NCI-H510A (cell line): ENCODE measurements at places on chromosomes 3 and 15.
A peak's percentile ranks its signal among the peaks of the same experiment; 100 is the strongest.

DNA sequence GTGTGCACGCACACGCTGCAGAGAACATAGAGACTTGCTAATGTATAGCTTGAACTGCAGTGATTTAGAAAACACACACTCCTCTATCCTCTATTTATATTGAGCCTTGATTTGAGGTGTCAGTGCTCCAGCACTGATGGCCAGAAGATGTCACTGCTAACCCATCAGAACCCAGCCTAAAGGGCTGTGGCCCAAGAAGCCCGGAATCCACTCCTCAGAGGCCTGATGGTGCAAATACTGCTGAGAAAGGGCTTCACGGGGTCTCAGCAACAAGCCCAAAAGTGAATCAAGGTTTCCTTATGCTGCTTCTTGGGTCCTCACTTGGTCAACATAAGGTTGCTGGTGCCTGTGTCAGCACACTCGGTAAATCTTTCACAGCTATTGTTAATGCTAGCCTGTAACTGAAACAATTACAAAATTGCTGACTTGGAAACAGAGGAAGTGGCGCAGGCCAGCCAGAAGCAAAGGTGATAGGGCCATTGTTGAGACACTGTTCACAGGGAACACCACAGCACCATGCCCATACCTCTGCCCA lies 60.3 kb downstream of the HEG1 start:
- peak; percentile 1 for DNase-seq

- DNase-seq, result no peak
Measured at GRCh38 chr3:13197281-13197680, 124.1 kb upstream of the IQSEC1 start.

DNA sequence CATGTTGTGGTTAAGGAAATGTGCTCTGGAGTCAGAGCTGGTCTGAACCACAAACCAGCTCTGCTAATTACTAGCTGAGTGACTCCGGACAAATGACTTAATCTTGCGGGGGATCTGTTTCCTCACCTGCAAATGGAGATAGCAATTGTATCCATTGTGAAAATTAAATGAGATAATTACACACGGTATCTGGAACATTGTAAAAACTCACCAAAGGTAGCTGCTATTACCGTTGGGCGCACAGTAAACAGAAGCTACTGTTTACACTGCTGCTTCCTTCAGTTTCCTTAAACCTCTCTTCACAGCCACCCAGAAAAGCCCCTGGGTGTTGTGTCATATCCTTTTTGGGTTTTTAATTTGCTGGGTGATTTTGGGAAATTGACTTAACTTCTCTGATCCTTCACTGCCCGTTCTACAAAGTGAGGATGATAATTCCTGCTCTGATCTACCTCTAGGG lies 107.8 kb downstream of the MEGF11 start:
- no peak for DNase-seq

GRCh38 chr3:196896229-196896628 lies 28.5 kb downstream of the SENP5 start:
- no peak for DNase-seq

DNA sequence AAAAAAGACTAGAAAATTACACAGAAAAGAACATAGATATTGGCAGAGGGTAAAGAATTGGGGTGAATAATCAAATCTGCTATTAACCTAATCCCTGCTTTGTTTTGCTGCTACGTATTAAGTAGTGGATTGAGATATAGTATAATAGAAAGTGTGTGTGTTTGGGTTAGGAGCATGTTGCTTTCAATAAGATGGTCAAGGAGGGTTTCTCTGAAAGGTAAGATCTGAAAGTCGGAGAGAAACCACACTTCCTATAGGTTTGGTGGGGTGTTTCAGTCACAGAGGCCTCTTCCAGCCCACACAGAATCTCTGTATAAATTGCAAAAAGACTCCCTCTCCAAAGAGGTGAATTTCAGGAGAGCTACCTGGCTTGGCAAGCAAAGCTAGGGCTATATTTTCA lies 345.7 kb upstream of the SATB1 start:
- no peak for DNase-seq

GRCh38 chr3:42612217-42612616 lies 11.7 kb downstream of the NKTR start:
- no peak for DNase-seq

DNA sequence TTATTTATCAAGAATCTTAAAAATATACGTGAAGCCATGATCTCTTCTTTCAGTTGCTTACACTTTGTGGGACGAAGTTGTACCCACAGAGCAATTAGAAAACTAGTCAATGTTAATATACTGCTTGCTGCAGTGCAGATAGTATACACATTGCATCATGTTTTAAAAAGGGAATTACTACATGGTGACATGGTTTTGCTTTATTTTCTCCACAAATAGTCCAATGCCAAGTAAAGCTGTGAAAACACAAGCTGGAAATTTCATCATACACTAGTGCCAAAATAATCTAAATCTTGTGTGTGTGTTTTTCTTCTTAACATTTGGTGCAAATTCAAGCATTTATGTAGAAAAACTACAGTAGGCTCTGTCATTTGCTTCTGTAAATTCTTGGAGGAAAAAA lies 233.0 kb downstream of the EPHA3 start:
- DNase-seq, result no peak

DNA sequence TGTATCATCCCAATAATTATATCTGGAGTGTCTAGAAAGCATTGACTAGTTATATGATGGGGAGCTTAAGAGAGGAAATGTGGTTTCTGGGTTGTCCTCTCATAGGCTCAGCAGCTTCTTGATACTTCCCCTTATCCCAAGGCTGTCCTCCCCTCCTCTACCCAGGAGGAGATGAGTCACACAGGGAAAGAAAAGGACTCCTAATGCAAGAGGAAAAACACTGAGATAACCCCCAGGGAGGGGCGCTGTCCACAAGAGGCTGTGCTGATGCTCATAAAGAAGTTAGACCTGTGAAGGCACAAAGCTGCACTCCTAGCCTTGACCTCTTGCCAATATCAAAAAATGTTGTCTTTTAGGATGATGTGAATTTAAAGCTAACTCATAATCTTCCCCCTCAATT lies 28.8 kb upstream of the GYG1 start:
- DNase-seq, result no peak

GRCh38 chr3:154122912-154123559 lies 1.8 kb downstream of the ARHGEF26 start:
- no peak for DNase-seq

DNA sequence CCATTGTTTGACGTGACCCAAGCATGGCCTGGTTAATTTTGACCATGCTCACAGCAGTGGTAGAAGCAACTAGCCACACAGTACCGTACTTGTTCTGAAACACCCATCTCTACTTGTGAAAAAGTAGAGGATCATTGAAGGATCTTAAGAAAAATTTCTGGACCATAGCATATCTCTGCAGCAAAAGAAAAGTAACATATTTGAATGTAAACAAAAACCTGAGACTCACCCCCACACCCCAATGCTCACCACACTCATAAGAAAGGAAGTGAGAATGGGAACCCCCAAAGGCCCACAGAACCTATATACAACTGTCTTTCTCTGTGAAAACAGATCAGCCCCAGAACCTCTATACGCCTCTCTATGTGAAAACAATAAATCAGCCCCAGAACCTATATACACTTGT lies 33.8 kb upstream of the TFRC start:
- DNase-seq, result no peak

- DNase-seq, result no peak
Measured at GRCh38 chr3:38988955-38989354, 62.8 kb downstream of the SCN11A start.

GRCh38 chr3:129633751-129634481 lies 27.4 kb upstream of the PLXND1 start:
- DNase-seq, result peak; percentile 16

DNA sequence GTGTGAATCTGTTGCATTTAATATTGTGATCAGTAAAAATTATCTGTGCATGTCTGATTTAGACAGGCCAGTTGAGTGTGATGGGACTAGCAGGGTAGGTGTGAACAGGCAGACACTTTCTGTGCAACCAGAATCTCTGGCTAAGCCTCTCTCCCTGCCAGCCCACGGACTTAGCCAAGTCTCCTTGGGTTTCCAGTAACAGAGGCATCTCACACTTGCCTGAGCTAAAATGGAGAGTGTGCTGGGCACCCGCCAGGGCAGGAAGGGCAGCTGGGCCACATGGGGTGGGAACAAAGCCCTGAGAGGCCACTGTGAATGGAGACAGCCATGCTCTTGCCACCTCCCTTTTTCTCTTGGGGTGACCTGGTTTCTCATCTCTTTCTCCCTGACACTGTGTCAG lies 12.5 kb upstream of the RPS27L start:
- no peak for DNase-seq

DNA sequence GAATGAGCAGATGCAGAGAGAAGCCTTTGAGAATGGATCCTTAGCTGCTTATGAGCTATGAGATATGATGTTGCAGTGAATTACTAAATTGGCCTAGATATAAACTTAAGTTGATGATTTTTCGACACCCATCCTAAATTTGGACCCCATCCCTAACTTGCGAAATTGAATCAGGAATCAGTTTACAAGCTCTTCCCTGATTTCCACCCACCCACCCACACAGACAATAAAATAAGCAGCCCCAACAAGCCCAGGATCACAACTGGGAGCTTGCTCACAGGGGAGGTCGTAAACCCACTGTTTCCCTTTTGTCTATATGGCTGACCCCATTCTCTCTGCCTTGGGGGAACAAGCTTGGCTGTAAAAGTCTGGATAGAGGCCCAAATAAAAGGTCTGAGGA lies 57.3 kb downstream of the GREM1 start:
- no peak for DNase-seq

DNA sequence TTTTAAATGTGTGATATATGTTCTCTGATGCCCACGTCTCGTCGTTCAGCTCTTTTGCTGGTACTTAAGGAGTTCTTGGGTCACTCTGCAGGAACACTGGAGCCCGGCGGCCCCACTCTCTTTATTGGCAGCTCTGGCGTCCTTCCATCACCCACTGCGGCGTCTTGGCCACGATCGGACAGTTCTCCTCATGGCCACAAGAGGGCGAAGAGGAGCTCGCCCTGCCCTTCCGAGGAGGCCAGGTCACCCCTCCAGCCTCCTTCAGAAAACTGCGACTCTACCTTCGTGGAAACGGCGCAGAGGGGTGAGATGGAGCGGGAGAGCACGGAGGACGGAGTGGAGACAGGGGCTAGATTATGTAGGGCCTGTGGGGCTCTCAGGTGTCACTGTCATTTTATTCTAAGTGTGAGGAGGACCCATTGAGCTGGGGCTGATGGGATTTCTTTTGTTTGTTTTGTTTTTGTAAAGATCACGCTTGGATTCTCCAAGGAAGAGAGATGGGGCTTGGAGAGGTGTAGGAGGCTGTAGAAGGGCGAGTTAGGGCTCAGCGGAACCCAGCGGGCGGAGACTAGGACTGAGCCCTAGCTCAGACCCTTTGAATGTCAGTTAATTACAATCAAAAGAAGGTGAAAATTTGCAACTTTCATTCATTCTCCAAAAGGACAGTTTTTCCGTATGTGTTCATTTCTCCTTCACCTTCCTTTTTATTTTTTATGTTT lies 28.0 kb upstream of the GABRA5 start:
- no peak for DNase-seq

DNA sequence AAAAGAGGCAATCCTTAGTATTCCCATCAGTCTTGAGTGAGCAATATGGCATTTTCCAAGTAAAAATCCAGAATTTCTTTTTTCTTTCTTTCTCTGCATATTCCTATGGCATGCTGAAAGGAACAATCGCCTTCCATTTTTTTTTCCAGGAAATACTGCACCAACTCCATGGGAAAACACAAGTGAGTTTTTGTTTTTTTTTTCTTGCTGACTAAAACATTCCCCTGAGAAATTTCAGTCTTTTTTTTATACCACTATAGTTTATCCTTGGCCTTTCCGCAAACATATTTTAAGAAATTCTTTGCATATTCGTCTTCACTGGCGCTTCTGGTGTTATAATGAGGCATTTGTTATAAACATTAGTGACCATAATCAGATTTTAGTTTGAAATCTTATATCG lies 429.6 kb upstream of the MDFIC2 start:
- no peak for DNase-seq

DNA sequence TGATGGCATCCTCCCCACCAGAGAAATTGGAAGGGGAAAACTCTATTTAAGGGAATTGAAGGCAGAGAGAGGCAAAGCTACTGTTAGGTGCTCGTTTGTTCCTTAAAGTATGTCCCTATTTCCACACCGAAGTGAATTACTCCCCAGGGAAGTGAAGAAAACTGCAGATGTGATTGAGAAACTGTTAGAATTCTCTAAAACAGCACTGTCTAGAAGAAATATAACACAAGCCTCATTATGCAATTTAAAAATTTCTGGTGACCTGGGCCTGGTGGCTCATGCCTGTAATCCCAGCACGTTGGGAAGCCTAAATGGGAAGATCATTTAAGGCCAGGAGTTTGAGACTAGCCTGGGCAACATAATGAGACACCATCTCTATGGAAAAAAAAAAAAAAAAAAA lies 305.0 kb downstream of the SHQ1 start:
- DNase-seq, result no peak

DNA sequence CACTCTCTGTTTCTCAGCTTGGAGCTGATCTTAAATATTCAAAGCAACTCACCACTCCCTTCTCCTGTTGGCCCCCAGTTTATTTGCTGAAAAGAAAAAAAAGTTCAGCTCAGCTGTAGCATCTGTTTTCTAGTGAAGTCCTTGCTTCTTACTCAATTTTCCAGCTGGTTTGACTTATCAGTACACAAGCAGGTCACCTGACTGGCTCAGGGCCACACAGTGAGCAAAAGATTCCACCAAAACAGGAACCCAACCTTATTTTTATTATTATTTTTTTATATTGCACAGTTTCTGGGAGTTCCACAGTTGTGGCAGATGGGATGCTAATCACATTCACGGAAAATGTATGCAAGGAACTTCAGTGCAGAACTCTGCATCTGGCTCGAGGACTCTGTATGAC lies 390.7 kb upstream of the RGMA start:
- DNase-seq, result no peak

- no peak for DNase-seq
Measured at GRCh38 chr15:99073008-99073717, 31.7 kb upstream of the SYNM start.

- no peak for DNase-seq
Measured at GRCh38 chr3:169591159-169591951, 72.2 kb downstream of the MECOM start.

GRCh38 chr3:31544634-31545033 lies 11.9 kb downstream of the STT3B start:
- no peak for DNase-seq

GRCh38 chr3:7075117-7075516 lies 214.2 kb downstream of the GRM7 start:
- DNase-seq, result no peak
